ENCODE measurements at places on chromosomes 4 and X. TPM values are rescaled to one million over a fixed set of nuclear protein-coding genes. Genes with fewer than 3 reads are reported as not detected.

The GAGE12H gene
- not detected for total RNA-seq

The TCEANC gene
- 3.2 TPM for total RNA-seq

The MTNR1A gene
- not detected for total RNA-seq

The NUP62CL gene
- total RNA-seq, result 0.11 TPM

The RTL3 gene
- total RNA-seq, result not detected

The FAM9B gene
- total RNA-seq, result not detected

The S100G gene
- not detected for total RNA-seq

The CXorf49 gene
- not detected for total RNA-seq

The DCAF8L2 gene
- not detected for total RNA-seq

The HS6ST2 gene
- 0.25 TPM for total RNA-seq

The ABLIM2 gene
- not detected for total RNA-seq

The SAP30 gene
- 44.2 TPM for total RNA-seq

The DRD5 gene
- not detected for total RNA-seq

The COL25A1 gene
- total RNA-seq, result 0.11 TPM

The RNF175 gene
- 0.11 TPM for total RNA-seq

The PABPC1L2B gene
- not detected for total RNA-seq

The PPBP gene
- not detected for total RNA-seq

The PRDM5 gene
- total RNA-seq, result 25.0 TPM

The WDR17 gene
- 4.3 TPM for total RNA-seq

The SLC9A7 gene
- total RNA-seq, result 45.4 TPM

The MID2 gene
- 15.1 TPM for total RNA-seq

The HEPH gene
- 19.0 TPM for total RNA-seq

The EPGN gene
- 1.1 TPM for total RNA-seq

The DDIT4L gene
- total RNA-seq, result 9.2 TPM

The AR gene
- total RNA-seq, result 16.6 TPM

The MAGEC3 gene
- not detected for total RNA-seq

The SRD5A3 gene
- total RNA-seq, result 8.1 TPM

The EREG gene
- total RNA-seq, result 0.11 TPM

The CENPI gene
- 18.1 TPM for total RNA-seq

The TTC29 gene
- total RNA-seq, result 0.66 TPM

The UNC5C gene
- total RNA-seq, result under 0.01 TPM

All from uterine smooth muscle cell (primary cell).